ENCODE measurements at places on chromosomes 5 and 9.

- no peak for DNase-seq
Measured at GRCh38 chr9:100700689-100701318, 122.9 kb downstream of the CAVIN4 start.

- DNase-seq: no peak
Measured at GRCh38 chr5:170393958-170394357, 4.8 kb upstream of the KCNMB1 start.

GRCh38 chr9:136685790-136686533 is 1.3 kb downstream of the AGPAT2 start:
- no peak for DNase-seq

DNA sequence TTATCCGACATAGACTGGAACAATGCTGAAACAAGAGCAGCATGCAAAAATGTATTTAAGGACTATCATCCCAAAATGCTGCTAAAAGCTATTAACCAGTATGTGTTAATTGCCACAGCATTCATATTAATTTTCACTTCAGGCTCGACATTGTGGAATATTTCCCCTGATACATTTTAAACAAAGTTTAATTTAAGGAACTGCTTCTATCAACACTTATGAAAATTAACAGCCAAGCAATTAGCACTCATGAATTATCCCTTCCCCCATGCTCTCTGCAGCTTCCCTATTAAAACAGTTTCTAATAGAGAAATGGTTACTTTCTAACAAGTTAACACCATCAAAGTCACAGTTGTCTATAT is 54.8 kb downstream of the MAPKAP1 start:
- DNase-seq: no peak

DNA sequence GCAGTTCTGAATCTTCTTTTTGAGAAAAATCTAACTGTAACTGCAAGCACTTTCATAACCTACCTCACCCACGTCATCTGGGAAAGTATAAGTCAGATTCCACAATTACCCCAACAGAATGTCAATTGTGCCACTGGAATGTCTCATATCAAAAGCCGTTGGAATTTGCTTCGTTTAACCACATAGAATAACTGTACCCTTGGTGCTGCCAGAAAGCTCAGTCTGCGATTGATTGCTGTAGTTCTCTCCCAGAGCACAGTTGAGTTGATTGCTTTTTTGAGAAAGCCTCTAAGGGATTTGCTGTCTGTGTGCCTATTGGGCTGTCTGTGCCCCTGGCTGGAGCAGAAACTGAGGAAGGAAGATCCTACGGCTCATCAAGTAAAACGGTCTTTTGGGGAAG is 583.6 kb downstream of the TMEM38B start:
- DNase-seq: peak; percentile 67

GRCh38 chr9:109817846-109818472 is 38.0 kb downstream of the PALM2AKAP2 start:
- DNase-seq: peak; percentile 83

- DNase-seq: no peak
Measured at GRCh38 chr9:133130685-133131244, 9.7 kb upstream of the RALGDS start.

DNA sequence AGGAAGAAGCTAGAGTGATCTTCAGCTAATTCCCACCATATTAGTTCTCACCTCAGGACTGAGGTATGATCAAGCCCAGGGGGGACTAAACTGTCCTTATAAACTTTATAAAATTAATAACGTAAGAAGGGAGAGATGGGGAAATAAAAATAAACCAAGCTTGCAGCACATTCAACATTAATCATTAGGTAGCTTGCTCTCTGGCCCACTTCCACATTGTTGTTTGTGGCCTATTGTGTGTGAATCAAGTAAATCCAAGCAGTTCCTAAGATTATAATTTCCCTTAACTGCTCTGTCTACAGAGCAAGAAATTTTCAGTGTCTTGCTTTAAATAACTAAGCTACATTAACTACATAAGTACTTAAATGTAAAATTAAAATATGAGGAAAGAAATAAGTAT is 131.3 kb upstream of the ABCA1 start:
- DNase-seq: no peak

DNA sequence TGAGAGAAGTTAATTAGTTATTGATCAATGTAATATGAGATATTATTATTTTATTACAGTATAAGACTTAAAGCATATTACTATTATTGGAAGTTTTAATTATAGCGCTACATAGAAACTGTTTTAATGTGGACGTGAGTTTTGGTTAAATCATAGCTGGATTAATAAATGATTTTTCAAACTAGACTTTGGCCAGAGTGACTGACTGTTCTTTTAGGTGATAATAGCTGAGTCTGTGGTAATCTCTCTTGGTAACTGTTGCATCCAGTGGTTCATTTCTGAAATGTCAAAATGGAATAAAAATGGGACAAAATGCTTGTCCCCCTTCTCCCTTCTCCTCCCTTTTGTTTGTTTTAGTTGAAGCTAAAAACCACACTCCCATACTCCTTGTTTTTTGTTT is 28.1 kb downstream of the ANKHD1 start:
- DNase-seq: no peak

DNA sequence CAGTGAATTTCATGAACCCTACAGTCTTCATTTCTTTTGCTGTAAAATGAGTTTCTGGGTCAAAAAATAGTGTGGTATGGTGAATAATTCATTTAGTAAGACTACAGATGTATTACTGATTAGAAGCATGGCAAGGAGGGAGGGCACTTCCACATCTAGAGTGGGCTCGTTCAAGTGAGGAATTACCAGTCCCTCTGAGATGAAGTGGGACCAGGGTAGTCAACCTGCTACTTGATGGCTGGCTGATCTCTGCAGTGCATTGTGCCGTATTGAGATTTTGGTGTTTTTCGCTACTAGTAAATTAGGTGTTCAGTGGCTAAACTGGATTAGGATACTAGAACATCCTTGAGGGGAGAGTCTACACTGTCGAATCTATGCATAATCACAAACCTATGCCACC is 10.8 kb downstream of the CDC37L1 start:
- no peak for DNase-seq

DNA sequence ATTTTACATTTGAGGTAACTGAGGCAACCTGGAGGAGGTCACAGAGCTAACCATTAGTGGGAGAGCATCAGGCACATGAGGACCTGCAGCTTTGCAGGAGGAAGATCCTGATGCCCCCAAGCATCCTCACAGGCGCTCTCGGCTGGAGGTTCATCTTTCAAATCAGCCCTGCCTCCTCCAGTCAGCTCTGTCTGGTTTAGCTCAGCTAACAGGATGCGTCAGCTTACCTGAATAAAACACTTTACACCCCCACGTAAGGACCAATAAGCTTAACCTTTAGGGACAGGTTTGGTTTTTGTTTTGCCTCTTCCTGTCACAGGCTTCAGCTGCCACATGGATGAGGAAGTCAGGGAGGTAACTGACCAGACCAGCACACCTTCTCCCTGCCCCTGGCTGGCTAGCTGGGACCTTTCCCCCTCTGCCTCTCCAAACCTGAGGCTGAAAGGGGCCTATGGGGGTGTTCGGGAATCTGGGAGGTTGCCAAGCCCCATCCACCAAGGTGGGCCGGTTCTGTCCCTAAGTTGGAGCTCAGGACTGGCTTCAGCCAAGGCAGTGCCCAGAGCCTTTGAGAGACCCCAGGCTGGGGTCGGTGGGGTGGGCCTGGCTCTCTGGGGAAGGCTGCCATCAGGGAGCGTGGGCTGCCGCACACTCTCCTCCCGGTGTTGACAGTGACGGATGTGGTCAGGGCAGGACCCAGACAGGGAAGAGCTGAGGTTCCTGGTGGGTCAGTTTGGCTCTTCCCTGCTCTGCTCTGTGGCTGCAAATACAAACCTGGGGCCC is 20.0 kb upstream of the FCN1 start:
- no peak for DNase-seq

DNA sequence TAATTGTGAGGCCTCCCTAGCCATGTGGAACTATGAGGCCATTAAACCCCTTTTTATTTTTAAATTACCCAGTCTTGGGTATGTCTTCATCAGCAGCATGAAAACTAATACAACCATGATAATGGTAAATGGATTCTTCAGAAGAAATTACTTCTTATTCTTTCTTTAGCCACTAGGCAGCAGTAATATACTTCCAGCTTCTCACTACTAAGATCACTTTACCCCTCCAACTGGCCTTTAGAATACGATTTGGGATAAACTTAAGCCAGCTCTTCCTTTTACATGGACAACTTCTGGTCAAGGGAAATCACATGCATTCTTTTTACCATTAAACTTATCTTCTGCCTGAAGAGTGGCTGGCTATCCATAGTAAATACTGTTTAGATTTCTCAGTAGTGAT is 355.4 kb downstream of the MAN2A1 start:
- no peak for DNase-seq

- no peak for DNase-seq
Measured at GRCh38 chr5:71982717-71983395, 124.4 kb upstream of the MAP1B start.

GRCh38 chr5:127290019-127290945 is at the start of gene MEGF10:
Gene MEGF10, plus strand, starts transcription at chr5:127290796. Its CDS starts 40,513 bp downstream, at chr5:127331309.
- no peak for DNase-seq

DNA sequence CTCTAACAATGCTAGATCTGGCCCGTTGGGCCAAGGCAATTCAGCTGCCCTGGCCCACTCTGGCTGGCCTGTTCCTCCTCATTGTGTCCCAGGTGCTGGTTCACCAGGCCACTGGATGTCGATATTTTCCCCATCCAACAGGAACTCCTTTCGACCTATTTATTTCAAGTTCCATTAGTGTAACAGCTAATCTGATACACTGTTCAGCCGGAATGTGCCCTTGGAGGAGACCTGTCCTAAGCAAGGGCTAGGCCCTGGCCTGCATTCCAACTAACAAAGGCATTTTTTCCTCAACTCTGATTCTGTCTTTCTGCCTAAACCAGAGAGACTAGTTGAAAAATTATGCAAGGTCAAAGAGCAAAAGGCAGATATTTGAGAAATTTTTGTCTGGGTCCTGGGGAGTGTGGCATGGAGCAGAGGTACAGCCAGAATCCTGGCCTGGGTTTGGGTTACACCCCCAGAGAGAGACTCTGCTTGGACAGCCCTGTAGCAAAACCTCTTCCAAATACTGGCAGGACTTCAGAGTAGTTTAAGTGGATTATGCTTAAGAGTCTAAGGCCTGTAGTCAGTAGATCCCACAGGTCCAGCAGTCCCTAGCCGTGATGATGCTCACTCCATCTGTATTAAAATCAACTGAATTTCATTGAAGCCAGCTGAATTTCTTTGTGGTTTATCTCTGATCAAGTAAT is 36.1 kb downstream of the MARCHF11 start:
- DNase-seq: no peak

GRCh38 chr5:36272136-36272690 is 29.5 kb downstream of the RANBP3L start:
- no peak for DNase-seq

GRCh38 chr5:75690669-75691068 is 26.6 kb downstream of the POC5 start:
- no peak for DNase-seq

DNA sequence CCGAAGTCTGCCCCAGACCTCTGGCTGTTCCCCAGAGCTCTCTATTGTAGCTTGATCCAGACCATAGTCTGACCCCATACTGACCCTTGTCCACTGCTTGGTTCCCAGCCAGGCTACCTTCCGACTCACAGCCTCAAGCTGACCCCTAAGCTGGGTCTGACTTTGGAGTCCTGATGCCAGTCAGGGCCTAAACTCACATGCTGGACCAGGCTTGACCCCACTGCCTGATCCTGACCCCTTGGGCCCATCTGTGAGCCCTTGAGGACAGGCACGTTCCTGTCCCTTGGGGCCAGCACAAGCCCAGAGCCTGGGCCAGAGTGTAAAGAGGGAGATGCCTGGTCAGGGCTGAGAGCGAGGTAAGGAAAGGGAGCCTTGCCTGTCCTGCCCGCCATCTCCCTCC is 32.7 kb upstream of the ENHO start:
- no peak for DNase-seq

DNA sequence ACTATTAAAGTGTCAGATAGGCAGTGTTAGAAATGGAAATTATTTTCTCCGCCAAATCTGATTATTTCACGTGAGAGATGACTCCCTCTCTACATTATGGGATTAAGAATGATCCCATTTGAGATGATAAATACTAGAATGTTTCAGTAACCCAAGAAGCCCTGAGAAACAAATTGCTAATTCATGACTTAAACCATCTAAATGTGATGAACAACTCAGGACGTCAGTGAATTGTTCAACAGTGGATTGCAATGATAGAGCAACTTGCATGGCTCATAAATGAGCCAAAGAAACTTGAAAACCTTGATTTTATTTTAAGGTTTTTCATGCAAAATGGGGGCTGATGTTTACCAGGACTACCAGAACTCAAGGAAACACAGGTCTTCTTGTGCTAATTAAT is 350.5 kb upstream of the WWC1 start:
- no peak for DNase-seq

GRCh38 chr9:113948891-113949570 is 72.9 kb downstream of the ZNF618 start:
- DNase-seq: no peak

- DNase-seq: no peak
Measured at GRCh38 chr5:143057580-143057999, 287.4 kb downstream of the ARHGAP26 start.

DNA sequence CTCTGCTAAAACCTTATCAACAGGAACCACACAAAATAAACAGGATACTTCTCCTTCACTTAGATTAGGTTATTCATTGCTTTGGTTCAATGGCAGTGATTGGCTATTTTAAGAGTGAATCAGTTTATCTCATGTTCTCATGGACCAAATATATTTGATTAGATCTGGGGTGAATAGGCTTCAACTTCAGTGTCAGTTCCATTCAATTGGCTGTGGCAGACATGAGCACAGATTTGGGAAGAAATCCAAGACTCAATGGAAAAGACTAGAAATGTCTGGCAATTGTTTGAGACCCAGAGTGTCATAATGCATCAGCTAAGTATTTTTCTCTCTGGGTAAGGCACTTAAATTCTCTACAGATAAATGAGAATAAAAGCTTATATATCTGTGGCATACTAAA is 37.1 kb downstream of the CDH18 start:
- DNase-seq: no peak

GRCh38 chr5:52863715-52864290 is 76.1 kb downstream of the ITGA1 start:
- no peak for DNase-seq

Measured in RCC 7860 (cell line).